ENCODE measurements at places on chromosomes 11 and 22.
A peak's percentile ranks its signal among the peaks of the same experiment; 100 is the strongest.

GRCh38 chr11:109249597-109249996, 172.4 kb upstream of the C11orf87 start:
- no peak for DNase-seq

DNA sequence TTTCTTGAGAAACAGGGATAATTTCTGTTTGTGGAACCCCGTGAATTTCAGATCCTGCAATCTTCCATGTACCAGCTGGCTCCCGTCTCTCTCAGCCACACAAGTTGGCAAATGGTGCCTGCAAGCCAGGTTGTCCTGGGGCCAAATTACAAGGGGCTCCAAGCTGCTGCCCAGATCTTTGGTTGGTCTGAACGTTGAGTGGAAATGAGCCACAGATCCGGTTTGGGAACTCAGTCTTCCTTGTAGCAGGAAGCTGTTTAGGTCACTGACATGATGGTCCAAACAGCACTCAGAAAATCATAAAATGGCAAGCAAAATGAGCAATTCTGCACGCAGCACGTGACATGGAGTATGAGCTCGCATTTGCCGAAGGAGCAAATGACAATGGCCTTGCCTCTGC, 1496.4 kb downstream of the TBC1D22A start:
- no peak for DNase-seq

- DNase-seq: no peak
Measured at GRCh38 chr11:77377734-77378133, 76.2 kb upstream of the GDPD4 start.

DNA sequence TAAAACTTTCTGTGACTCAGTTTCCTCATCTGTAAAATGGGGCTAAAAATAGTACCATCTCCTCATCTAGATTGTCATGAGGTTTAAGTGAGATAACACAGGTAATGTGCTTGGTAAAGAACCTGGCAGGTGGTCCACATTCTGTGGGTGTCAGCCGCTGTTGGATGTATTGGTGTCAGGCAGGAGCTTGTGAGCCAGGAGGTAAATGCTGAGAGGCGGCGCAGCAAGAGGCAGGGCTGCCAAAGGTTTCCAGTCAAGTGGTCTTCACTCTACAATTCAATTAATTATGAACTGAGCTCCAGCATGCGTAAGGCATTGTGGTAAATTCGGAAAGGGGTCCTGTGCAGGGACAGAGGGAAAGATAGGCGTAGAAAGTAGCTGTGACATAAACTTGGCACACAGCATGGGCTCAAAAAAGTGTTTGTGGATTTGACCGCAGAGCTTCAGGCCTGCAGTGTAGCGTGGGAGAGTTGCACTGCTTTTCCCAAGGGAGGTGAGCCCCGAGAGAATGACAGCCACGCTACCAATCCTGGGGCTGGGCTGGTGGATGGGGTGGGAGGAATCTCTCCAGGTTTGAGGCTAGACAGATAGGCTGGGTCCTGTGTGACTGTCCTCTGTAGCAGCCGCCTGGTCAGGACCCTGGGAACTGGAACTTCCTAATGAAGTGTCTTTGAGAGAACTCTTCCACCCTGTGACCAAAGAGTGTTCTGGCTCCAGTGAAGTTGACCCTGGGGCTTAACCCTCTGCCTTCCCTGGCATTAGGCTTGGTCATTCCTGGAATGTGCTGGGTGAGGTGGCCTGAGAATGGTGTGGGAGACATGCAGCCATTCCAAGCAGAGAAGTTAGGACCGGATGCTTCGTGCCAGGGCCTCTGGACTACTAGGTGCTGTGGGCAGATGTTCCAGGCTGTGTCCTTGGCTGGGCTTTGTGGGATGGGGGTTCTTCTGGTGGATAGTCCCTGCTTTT, 122.4 kb downstream of the FEZ1 start:
- no peak for DNase-seq

- no peak for DNase-seq
Measured at GRCh38 chr11:19972091-19972490, 188.2 kb downstream of the DBX1 start.

- no peak for DNase-seq
Measured at GRCh38 chr11:67410984-67411784, 4.3 kb upstream of the CARNS1 start.

- DNase-seq: no peak
Measured at GRCh38 chr11:8631395-8632118, 37.5 kb upstream of the STK33 start.

- DNase-seq: no peak
Measured at GRCh38 chr11:69354545-69354897, 60.6 kb downstream of the MYEOV start.

GRCh38 chr22:23722724-23723123, 28.2 kb downstream of the ZNF70 start:
- DNase-seq: no peak

DNA sequence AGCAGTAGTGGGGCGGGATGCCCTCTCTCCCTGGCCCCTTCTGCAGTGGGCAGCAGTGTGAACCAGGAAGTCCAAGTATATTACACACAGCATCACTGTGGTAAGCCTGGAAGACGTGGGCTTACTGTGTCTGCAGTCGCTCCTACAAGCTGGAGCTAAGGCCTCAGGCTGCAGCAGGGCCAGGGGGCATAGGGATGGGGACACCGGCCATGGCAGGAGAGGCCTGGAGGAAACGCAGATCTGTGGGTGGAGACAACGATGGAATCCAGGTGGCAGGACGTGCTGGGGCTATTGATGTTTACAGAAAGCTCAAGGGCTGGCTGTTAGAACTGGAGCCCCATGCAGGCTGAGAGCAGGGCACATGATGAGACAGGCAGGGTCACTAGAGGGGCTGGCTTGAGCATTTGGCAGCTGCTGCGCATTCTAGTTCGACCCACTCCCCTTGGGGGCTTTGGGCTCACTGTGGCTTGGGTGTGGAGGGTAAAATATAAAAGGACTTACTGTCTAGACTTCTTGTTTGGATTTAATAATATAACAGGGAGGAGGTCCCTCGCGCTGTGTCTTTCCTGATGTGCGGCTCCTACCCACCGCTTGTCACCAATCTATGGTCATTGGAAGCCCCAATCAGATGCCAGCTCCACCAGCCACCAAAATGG, 539.5 kb downstream of the TBC1D22A start:
- no peak for DNase-seq

DNA sequence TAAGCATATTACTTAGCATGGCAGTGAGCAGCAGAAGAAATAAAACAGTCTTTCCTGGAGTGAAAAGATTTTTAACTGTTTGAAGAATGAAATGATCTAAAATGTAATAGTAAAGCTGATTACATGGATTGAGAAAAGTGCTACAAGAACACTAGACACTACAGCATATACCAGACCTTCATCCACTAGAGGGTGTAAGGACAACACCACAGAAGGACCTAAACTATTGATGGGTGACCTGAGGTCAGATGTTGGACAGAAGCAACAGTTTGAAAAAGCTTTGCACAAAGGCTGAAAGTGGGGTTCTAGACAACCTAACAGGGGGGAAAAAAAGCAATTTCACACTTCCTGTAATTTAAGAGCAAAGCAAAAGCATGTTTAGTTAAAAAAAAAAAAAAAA, 97.7 kb downstream of the RBFOX2 start:
- DNase-seq: peak; percentile 18

- no peak for DNase-seq
Measured at GRCh38 chr11:44188643-44189042, 93.2 kb downstream of the EXT2 start.

DNA sequence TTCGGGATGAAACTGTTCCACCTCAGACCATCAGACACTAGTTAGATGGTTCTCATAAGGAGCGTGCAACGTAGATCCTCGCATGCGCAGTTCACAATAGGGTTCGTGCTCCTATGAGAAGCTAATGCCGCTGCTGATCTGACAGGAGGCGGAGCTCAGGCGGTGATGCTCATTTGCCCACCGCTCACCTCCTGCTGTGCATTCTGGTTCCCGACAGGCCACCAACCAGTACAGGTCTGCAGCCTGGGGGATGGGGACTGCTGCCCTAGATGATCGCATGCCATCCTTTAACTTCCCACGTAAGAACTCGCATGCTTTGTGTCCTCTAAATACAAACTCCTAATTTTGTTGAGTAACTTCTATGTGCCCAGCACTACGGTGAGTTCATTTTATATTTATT, 62.6 kb downstream of the EFCAB6 start:
- no peak for DNase-seq

GRCh38 chr11:1920128-1920908, 815 bp downstream of the TNNT3 start:
- no peak for DNase-seq

- no peak for DNase-seq
Measured at GRCh38 chr11:28529540-28530410, 421.6 kb downstream of the METTL15 start.

GRCh38 chr22:42937164-42937843, 77.6 kb downstream of the PACSIN2 start:
- DNase-seq: peak; percentile 43

- DNase-seq: no peak
Measured at GRCh38 chr11:10674440-10674855, 19.1 kb downstream of the IRAG1 start.

GRCh38 chr11:119363851-119364590, 17.5 kb downstream of the USP2 start:
- peak; percentile 87 for DNase-seq

DNA sequence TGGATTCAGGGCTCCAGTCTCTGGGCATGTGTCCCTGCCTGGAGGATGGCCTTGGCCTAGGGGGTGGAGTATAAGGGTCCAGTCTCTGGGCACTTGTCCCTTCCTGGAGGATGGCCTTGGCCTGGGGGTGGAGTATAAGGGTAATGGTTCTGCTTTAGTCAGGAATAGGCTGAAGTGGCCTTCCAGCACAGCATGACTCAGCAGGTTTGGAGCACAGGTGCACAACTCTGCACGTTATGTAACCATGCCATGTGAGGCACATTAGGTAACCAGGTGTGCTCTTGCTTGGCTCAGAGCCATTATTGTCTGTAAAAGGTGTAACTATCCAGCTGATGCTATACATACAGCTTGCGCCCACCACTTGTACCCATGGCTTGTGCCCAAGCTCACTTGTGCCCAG, 48.4 kb upstream of the POLD3 start:
- no peak for DNase-seq

DNA sequence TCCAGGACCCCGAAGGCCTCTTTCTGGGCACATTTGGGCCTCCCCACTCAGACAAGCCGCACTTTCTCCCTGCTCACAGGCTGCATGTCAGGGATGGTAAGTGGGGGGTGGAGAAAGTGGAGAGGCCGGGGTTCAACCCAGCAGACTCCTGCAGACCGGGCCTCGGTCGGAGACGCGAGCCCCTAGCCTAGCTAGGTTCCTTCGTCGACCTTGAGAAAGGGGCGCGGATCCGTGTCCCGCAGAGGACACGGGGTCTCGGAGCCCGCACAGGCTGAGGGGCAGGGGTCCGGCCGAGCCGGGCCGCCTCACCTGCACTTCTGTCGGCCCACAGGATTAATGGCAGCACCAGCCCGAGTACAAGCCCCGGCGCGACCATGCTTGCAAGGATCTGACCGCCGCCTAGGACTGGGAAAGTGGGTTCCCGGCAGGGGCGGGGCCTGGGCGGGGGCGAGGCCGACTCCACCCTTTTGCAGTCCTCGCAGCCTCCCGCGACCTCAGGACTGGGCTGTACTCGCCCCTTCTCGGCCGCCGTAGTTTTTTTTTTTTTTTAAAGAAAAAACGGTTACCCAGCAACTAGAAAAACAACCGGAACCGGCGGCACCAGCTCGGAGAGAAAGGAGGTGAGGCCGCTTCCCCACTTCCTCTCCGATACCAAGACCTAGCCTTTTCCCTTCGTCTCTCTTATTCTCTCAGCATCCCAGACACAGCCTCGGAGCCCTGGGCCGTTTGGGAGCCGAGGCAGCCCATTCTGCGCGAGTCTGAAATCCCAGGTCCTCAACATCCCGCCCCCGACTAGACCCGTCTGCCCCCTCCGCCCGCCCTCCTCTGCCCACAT, at the start of the genes SIAE and SPA17:
SIAE (minus strand) TSS at position 407 of the 835 bp plus-strand sequence; CDS start at position 376, 31 bp downstream.
SPA17 (plus strand) TSS at position 572 of the 835 bp plus-strand sequence. CDS start 1,361 bp downstream, outside the sequence.
- DNase-seq: peak; percentile 92

DNA sequence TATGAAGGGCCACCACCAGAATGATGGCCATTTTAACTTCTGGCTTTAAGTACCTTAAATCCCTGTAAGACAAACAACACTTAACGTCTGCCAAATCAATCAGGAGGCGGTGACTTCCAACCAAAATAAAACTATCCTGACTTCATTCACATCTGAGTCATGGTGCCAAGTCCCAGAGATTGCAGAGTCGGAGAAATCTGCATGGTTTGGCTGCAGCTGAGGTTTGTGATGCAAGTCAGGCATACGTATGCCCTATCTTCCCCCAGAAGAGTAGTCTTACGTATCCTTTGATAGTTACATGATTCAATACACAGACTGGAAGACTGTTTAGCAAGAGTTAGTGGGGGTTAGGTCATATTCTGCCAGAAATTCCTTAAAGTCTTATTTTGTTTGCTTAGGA, 1.7 kb upstream of the GAB2 start:
- no peak for DNase-seq

- no peak for DNase-seq
Measured at GRCh38 chr11:83174008-83174407, 17.1 kb downstream of the PCF11 start.

- no peak for DNase-seq
Measured at GRCh38 chr11:8034106-8034585, 46.9 kb upstream of the TUB start.

GRCh38 chr11:20530942-20531703, 68.3 kb upstream of the SLC6A5 start:
- DNase-seq: peak; percentile 5

DNA sequence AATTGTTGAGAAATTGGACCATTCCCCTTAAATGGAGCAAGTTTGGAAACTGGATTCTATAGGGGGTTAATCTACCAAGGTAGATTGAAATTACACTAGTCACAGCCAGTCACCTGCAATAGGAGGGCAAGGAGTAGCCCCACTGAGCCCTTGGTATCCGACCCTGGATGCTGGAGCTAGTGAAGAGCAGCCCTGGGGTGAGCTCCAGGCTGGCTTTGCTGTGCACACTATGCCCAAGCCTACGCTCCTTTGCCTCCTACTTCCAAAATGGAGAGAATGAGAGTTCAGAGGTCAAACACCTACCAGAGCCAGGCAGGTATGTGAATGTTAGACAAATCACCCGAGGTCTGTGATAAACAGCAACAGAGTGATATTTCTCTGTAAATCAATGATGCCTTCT, 23.7 kb downstream of the SNU13 start:
- no peak for DNase-seq

DNA sequence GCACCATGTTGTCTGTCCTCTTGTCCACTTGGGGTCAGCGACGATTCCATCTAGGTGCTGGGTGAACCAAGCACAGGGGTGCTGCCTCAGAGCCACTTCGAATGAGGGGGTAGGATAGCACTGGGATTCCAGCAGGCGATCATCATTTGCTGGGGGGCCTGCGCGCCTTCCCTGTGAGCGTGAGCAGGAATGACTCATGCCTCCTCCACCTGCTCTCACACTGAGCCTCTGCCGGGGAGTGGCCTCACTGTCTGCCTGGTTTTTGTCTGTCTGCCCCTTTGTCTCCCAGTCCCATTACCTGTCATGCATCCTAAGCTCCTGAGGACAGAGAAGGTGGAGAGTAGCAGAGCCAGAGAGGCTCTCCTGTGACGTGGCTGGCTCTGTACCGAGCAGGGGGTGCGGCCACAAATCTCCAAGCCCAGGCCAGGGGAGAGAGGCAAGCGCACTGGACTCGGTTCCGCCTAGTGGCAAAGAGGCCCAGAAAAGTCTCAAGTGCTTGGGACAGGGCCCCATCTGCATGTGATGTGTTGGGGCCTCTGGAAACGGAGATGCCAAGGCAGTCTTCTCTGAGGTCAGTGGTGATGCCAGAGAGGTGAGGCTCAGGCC, 30.8 kb downstream of the RSPH14 start:
- DNase-seq: no peak

GRCh38 chr11:44758983-44759382, 32.2 kb downstream of the TSPAN18 start:
- no peak for DNase-seq

Data from germinal center (tissue), 1 donor.